ENCODE measurements at places on chromosomes 12 and 14.
A peak's percentile ranks its signal among the peaks of the same experiment; 100 is the strongest.

DNA sequence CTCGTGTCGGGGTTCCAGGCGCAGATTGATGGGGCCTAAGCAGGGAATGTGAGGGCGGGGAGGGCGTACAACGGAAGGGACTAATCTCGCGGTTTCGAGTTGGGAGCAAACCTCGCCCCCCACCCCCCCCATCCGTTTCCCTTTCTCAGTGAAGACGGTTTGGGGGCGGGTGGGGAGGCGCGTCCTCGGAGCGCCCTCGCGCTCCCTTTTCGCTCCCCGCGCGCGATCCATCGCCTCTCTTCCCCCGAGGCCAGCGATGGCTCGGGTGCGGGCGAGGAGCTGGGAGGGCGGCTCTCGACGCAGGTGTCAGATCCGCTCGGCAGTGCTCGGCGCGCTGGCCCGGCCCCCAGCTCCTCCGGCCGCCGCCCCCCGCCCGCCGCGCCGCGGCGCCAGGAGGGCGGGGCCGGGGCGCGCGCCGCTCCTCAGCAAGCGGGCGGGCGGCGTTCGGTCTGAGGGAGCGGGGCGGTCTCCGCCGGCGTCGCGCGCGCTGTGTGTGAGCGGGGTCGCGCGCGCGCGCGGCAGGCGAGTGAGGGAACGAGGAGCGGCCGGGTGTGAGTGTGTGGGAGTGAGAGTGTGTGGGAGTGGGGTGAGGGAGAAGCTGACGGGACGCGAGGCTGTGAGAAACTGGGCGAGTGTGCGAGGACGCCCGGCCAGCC is at the start of gene RIMKLB:
Gene RIMKLB, plus strand, starts transcription at position 516 of the 656 bp plus-strand sequence. CDS start 15,876 bp downstream, outside the sequence.
- DNase-seq = peak; percentile 59

DNA sequence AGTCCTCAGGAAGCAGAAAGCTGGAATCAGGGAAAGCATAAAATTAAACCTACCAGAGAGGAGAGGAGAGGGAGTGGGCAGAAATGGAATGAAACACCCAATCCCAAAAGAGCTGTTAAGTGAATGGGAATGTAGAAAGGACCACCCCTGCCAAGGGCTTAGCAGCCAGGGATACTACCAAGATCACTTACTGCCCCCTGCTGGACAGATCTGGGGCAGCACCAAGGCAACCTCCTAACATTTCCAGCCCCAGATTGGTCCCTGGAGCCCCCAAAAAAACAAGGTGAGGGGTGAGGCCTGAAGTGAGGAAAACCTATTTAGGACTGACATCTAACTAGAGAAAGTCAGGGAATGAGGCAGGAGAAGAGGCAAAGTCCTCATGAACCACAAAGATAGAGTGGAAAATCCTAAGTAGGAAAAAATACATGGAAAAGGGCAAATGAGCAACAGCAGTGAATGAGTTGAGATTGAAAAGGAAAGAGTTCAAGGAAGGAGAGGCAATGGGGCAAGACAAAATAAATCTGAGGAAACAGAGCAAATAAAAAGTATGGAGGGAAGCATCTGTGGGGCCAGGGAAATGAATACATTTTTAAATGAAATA is 11.2 kb upstream of the FKBP11 start:
- DNase-seq = peak; percentile 40

DNA sequence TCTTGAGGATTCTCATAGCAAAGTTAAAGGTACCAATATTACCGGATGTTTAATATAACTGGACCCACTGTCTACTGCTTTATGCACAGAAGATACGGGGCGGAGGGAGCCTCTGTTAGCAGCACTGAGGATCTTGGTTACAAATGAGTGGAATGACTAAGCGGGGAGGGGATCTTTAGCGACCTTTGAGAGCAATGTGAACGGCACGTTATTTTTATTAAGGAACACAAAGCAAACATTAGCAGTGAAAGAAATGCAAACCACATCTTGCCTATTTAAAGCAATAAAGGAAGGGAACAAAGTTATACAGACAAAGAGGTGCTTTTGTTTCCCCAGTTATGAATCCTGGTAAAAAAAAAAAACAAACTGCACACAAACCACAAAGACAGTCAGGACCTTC is 27.1 kb upstream of the PRMT8 start:
- DNase-seq = no peak

- DNase-seq = no peak
Measured at GRCh38 chr12:86148612-86149011, 107.6 kb downstream of the MGAT4C start.

DNA sequence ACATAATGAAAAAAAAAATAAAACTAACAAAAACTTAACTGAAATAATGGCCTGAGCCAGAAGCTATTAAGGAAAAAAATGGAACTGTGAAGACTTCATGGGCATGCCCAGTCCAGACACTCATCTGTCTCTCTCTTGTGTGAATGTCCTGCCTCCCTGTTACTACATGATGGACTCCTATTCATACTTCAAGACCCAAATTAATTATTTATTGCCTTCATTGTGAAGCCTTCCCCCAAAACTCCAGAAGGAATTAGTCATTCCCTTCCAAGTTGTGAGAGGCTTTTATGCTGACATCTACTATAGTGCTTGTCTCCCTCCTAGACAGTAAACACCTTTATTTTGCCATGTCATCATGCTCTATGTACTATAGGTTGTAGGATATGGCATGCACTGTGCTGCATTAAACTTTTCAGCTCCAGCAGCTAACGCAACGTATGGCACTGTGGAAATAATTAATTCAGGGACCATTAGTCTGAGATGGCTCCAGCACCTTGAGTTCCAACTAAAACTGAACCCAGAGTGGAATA is 25.0 kb upstream of the C12orf42 start:
- no peak for DNase-seq

DNA sequence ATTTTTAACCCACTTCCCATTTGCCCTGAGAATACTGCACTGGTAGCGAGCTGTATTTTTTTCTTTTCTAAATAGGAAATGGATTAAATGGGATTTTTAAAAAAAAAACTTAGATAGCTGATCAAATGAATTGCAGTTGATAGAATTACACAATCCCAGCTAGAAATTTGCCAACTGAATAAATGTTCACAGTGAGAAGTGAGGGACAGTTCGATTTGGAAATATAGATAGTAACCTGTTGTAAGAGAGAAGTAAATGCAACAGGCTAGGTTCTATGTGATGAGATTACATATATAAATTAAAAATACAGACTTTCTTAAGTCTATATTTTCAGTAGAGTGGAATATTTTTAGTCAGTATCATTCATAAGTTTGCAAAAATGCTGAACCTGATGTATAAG is 48.1 kb upstream of the SMCO2 start:
- no peak for DNase-seq

DNA sequence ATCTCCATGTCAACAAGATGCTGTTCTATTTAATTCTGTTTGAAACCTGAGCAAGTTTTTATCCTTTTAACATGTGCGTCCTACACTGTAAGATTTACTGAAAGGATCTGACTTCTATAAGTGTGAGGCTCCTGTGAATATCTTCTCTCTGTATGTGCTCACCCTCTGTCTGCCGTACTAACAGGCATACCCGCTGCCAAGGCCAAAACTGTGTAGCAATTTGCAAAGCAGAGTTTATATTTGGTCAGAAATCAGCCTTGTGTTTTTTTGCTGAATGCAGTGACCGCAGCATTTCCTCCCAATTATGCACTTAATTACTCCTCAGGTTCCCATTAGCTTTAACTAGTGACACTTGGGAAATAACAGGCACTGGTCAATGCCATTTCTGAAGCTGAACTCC is 12.3 kb downstream of the CHST11 start:
- no peak for DNase-seq

GRCh38 chr12:51839310-51839947 is 9.1 kb downstream of the FIGNL2 start:
- DNase-seq = no peak

DNA sequence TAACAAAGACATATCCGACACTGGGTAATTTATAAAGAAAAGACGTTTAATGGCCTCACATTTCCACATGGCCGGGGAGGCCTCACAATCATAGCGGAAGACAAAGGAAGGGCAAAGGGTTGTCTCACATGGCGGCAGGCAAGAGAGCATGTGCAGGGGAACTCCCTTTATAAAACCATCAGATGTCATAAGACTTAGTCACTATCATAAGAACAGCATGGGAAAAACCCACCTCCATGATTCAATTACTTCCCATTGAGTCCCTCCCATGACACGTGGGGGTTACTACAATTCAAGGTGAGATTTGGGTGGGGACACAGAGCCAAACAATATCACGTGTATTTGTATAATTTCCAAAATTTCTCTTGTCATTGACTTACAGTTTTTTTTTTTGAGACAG is 5.5 kb upstream of the LMNTD1 start:
- DNase-seq = no peak

- no peak for DNase-seq
Measured at GRCh38 chr12:71640316-71640715, 23.3 kb downstream of the ZFC3H1 start.

DNA sequence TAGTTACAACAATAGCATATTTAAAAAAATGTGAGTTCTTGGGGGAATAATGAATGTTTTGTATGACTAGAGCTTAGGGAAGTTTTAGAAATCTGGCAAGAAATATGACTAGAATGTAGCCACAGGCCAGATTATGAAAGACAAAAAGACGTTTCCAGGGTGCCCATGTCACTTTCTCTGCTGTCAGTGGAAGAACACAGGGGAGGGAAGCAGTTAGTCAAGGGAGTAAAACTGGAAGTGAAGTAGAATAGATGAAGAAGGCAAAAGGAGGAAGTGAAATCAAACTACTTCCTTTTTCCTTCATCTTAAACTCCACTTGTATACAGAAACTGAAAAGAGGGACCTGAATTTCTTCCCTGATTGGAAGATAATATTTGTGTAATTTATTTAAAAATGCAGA is 81.2 kb upstream of the ATP2B1 start:
- DNase-seq = no peak

- no peak for DNase-seq
Measured at GRCh38 chr12:128524439-128524838, 257.5 kb downstream of the TMEM132C start.

GRCh38 chr14:33814010-33814409 is 136.9 kb downstream of the EGLN3 start:
- DNase-seq = no peak

GRCh38 chr12:92144631-92145480 is 790 bp downstream of the BTG1 start:
- DNase-seq = no peak

DNA sequence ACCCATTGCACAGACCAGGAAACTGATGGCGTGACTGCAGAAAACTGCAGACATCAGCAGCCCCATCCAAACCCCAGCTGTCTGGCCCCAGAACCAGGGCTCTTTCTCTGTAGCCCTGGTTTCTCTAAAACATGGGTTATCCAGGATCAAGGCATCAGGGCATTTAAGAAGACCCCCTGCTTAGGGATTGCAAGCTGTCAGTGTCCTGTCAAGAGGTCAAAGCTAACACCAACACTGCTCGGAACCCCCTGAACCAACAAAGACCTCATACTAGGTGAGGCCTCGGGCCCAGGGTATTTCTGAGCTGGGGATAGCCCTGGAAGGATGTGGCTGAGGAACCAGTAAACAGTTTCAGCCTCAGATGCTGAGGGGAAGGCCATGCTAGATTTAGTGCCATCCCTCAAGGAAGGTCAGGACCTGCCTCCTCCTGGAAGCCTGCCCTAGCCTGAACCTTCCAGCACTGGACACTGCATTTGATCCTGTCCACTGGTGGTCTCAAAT is 39.2 kb downstream of the BCL11B start:
- no peak for DNase-seq

DNA sequence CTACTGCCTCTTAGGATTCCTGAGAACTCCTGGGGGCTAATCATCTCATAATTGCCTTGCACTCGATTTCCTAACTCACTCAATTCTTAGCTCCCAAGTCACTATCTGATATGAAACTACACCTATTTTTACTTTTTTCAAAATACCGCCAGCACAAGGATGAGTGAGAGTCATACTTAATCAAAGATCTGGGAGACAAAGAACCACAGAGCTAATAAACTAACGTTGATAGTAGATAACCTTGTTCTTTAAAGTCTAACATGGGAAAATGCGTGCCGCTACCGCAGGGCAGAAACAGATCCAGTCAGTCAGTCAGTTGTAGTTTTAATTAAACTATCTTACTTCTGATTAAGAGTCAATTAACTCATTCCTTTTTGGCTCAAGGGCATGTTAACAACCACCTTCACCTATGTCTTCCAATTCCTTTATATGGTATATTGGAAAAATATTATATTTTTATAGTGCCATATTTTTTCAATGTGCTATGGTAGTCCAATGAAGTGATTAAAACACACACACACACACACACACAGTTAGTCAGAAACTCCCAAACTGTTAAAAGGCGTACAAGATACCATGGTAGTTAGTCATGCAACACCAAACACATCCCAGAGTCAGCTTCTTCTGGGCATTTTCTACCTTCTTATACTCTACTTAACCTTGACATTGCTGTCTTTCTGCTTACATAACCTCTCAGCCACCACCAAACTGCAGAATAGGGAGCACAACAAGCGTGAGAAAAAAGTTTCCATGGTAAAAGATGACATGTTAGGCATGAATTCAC is 114.0 kb downstream of the KLHL28 start:
- DNase-seq = no peak

GRCh38 chr14:51653775-51654532 is 2.2 kb downstream of the FRMD6 start:
- no peak for DNase-seq

GRCh38 chr14:21106498-21107282 is 5.8 kb downstream of the TMEM253 start:
- DNase-seq = peak; percentile 60

DNA sequence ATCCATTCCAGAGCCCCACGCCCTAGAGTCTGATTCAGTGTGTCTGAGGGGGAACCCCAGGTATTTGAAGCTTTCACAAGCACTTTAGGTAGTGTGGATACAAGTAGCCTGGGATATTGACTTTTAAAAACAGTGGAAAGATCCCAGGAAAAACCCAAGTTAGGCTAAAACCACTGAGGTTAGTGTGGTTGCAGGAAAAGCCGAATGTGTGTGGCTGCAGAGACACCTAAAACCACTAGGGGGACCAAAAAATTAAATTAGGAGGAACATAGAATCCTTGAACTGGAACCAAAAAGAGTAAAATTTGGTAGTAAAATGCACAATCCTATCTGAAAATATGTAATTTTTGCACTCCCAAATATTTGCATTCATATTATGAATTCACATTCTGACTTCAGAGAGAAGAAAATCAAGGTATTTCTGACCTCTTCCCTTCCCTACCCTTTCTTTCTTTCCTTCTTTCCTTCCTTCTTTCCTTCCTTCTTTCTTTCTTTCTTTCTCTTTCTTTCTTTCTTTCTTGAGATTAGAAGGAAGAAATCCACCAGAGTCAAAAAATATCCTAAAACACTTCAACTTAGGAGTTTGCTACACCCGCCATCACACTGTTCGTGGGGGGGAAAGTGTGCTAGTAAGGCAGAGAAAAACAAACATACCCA is 37.8 kb downstream of the SLCO1A2 start:
- DNase-seq = no peak

- no peak for DNase-seq
Measured at GRCh38 chr12:52672321-52672933, 7.8 kb downstream of the KRT1 start.

GRCh38 chr12:51941011-51941581 is 10.4 kb upstream of the ACVR1B start:
- DNase-seq = no peak

- DNase-seq = peak; percentile 9
Measured at GRCh38 chr12:81329085-81329484, 251.2 kb downstream of the ACSS3 start.

- no peak for DNase-seq
Measured at GRCh38 chr12:53712059-53712643, 15.1 kb downstream of the CALCOCO1 start.

- DNase-seq = no peak
Measured at GRCh38 chr12:3744229-3744901, 8.5 kb downstream of the CRACR2A start.
